Occipital lobe (tissue), 3 donors: ENCODE measurements at places on chromosomes 12 and 14. TPM values are rescaled to one million over a fixed set of nuclear protein-coding genes. Genes with fewer than 3 reads are reported as not detected.

The KRT78 gene
- total RNA-seq = 1.9 TPM

The OXA1L gene
- total RNA-seq = 33.5 TPM

- DNase-seq = peak; percentile 18
These were observed 616.3 kb downstream of the LRFN5 start for GRCh38 chr14:42222924-42223471.

DNA sequence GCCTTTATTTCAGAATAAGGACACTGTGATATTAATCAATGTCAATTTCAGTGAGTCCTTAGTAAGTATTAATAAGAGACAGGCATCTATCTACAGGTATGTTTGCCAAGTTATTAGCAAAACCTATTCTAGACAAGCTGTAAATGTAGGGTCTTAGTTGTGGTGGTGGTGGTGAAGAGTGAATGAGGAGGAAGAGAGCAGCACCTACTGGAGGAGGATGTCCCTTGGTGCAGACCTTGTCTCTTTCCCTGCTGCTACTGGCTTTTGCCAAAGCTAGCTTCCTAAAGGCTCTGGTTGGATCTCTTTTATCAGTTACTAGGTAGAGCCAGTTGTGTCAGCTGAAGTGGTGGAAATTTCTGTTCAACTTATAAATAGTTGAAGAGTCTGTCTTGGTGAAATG lies 304.8 kb upstream of the ATP2B1 start:
- DNase-seq = no peak

DNA sequence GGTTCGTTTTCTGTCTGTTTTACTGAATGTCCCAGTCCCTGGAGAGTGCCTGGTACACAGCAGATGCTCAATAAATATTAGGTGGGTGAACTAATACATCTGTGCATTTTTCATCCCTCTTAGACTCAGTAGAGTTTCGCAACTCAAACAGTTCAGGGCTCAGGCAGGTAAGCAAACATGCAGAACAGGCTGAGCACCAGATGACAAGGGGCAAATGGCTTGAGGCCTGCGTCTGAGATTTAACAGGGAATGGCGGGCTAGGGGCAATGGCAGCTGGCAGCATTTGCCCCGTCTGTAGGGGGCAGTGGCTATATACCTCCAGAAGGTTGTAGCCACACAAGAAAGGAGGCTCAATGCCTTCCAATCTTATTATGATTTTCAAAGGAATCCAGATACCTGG lies 8.6 kb upstream of the RAN start:
- no peak for DNase-seq

DNA sequence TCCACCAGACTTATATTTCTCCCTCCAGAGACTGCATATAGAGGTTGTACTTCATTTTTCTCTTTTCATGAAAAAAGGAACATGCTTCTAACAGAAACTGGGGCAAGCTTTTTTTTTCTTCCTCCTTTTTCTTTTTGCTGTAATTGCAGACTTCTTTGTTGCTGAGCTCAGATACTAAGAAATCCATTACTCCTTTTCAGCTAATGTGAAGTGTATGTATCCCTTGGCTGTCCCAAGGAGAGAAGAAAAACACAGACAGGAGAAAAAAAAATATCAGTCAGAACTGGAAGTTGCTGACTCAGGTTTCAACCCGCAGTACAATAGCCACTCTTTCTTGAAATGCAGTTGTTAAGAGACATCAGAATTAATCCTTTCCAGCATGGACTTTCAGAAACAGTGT lies 1248.4 kb downstream of the LRFN5 start:
- DNase-seq = no peak

GRCh38 chr14:51457843-51458562 lies 193.7 kb upstream of the FRMD6 start:
- DNase-seq = no peak

DNA sequence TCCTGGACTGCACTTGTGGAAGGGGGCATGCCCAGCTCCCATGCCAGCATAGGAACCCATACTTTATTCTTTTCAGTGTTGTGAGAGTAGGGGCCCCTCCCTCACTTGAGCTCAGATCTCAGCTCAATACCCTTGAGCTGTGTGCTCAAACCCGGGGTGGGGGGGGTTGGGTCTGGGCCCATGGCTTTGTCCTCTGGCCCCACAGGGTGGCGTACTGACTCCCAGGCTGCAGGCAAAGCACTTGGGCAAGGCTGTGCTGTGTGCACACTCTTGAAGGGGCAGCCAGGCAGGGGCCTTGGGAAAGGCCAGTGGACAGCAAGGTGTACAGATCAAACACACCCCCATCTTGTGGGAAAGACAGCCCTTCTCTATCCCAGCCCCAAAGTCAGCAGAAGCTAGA lies 81.8 kb downstream of the WIF1 start:
- DNase-seq = no peak

GRCh38 chr12:108696111-108696995 lies 35.0 kb downstream of the CORO1C start:
- DNase-seq = no peak

- DNase-seq = no peak
These were observed 75.4 kb upstream of the ARID2 start for GRCh38 chr12:45654002-45654665.

The KRT8 gene
- not detected for total RNA-seq

DNA sequence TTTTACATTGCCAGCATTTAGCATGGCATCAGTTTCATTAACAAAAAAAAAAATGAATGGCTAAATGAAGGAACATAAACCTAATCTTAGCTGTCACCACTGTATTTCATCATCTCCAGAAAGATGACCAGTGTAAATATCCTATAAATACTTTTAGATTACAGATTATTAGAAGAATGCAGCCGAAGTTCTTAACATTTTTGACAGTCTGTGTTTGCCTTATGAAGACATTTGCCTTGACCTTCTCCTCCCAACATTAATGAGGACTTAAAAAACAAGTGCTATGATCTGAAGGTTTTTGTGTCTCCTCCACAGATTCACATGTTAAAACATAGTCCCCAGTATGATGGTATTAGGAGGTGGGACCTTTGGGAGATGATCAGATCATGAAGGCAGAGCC lies 253.0 kb downstream of the SNAPC1 start:
- no peak for DNase-seq

- no peak for DNase-seq
These were observed 474 bp downstream of the TRPV4 start for GRCh38 chr12:109832541-109833306.

The STYK1 gene
- 6.7 TPM for total RNA-seq

The TXNRD1 gene
- 102 TPM for total RNA-seq

DNA sequence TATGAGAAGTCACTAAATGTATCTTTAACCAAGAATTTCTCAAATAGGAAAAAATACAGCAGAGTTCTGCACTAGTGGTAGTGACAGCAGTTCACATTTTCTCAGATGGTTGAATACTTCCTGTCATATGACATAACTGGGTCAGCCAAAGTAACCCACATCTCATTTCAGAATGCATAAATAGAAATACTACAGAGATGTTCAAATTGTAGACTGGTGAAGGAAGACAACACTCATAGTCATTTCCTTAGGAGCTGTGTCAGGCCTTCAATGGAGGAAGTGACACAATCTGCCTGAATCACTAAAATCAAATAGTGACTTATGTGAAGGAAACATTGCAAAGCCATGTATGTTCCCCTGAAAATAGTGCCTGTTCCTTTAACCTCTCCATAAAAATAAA lies 32.4 kb downstream of the FERMT2 start:
- DNase-seq = no peak

The OR6C2 gene
- not detected for total RNA-seq

- DNase-seq = no peak
These were observed 22.1 kb downstream of the RASSF9 start for GRCh38 chr12:85814071-85814470.

- DNase-seq = no peak
These were observed at the start of gene DCAF5 for GRCh38 chr14:69152902-69153151. Gene DCAF5 (minus strand): TSS chr14:69153119. CDS start chr14:69152978, 141 bp downstream.

DNA sequence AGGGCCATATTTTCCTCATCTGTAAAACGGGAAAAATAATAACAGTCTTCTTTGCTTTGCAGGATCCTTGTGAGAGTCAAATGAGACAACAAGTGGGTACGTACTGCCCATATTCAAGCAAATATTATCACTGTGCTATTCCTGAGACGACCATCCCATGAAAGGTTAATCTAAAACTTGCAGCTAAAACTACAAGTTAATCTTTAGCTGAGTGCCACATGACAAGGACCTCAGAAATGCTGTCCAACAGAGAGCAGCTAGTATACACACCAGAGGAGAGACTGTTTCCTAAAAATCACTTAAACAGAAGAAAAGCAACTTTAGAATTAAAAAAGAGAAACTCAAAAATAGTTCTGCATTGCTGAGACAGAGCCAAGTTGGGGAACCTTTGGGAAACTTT lies 162.7 kb upstream of the TMTC2 start:
- DNase-seq = no peak

GRCh38 chr12:20716037-20716436 lies 20.9 kb downstream of the SLCO1C1 start:
- DNase-seq = no peak

DNA sequence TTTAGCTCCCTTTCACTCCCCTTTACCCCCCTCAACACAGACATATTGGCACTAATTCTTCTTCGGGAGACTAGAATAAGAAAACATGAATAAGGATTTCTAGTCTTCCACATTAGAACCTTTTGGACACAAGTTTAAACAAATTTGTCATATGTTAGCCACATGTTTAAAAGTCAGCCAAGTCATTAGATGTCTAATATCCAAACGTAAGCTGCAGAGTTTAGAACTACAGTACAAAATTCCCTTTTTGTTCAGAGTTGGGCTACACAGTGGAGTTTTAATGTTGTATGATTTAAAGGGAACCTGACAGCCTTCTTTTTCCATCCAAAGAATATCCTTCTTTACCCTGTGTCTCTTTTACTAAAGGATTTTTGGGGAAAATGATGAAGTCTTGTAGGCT lies 79.8 kb downstream of the PDE6H start:
- no peak for DNase-seq

DNA sequence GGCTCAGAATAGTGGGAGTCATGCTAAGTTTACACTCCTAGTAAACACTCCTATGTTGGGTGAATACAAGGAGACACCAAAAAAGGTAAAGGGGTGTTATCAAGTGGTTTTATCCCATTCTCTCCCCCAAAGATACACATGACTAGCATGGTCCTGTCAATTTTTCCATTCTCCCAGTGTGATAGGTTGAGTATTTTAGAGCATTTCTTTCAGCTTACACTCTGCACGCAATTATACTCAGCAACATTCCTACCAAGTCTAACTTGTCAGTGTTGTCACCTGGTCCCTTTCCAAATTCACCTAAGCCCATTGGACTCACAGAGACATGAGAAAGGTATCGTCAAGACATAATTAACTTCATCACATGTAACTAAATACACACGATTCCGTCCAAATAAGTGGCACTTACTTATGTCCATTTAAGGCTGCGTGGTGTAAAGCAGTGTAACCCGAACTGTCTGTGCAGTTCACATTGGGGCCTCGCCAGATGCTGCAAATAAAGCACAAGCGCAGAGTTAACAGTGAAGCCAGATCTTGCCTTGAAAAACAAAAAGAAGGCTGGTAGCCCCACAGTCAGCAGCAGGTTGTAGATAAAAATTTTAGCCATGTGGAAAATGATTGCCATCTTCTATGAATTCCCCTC lies 159.7 kb downstream of the ANKS1B start:
- no peak for DNase-seq

The KCNA5 gene
- total RNA-seq = 1.7 TPM

GRCh38 chr12:54657105-54657607 lies 9.0 kb upstream of the DCD start:
- DNase-seq = no peak

The NANOG gene
- not detected for total RNA-seq

The GRIP1 gene
- 104 TPM for total RNA-seq

GRCh38 chr12:84375449-84376170 lies 537.0 kb downstream of the SLC6A15 start:
- DNase-seq = no peak

DNA sequence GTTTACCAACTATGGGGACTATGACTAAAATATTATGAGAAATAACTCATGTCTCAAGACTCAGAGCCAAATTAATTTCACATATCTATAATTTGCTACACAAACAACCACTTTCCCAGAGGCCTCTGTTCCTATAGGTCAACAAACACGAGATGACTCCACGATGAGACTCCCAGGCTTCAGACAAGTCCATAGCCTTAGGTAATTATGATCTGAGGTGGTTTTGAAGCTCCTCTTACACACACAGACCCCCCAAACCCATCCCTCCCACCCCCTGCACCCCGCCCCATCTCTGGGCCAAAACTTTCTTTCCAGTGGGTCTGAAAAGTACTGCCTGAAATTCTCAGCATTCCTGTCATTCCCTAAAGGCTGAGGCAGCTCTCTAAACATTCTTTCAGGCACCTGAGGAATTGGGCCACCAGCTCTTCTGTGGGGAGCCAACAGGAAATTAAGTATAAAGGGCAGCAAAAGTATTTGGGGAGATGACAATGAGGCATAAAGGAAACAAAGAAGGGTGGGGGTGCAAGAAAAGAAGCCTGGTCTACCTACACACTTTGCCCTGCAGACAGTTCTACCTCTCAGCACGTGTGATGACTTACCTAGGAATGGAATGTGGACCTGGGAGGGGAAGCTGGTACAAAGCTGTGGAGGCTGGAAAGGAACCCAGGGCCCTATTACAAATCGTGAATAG lies 143.6 kb downstream of the PAWR start:
- no peak for DNase-seq

- DNase-seq = no peak
These were observed 85.1 kb upstream of the DAAM1 start for GRCh38 chr14:59103396-59103795.

GRCh38 chr12:94146166-94146936 lies 2.0 kb upstream of the PLXNC1 start:
- DNase-seq = no peak

DNA sequence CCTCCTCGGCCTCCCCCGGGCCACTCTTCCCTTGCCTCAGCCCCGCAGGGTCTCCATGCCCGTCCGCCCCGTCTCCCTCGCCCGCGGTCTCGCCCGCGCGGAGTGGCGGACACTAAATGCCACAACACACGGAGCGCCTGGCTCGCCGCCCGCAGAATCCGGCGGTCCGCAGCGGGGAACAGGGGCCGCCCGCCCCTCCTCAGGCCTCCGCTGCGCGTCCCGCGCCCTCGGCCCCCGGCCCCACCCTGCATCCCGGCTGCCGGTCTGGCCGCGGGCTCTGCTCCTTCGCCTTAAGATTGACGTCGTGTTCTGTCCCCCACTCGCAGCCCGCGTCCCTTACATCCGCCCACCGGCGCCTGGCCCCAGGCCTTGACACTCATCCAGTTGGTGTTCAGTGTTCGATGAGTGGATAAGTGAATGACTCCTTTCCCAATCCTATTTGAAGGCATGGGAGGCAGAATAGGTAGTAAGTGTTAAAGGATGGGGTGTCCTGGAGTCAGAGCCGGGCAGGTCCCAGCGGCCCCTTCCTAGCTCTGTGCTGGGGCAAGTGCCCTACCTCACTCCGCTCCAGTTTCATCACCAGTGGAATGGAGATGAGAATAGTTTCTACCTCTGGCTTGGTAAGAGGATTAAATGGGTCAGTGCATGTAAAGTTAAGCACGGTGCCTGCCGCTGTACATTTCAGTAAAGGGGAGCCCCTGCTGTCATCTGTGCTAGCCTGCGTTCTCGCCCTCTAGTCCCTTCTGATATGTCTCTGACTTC lies 622 bp downstream of the TECPR2 start:
- DNase-seq = no peak

GRCh38 chr12:103530307-103531066 lies 34.7 kb upstream of the C12orf42 start:
- DNase-seq = no peak
